ENCODE measurements at places on chromosomes 2 and 18. TPM values are rescaled to one million over a fixed set of nuclear protein-coding genes. Genes with fewer than 3 reads are reported as not detected.

DNA sequence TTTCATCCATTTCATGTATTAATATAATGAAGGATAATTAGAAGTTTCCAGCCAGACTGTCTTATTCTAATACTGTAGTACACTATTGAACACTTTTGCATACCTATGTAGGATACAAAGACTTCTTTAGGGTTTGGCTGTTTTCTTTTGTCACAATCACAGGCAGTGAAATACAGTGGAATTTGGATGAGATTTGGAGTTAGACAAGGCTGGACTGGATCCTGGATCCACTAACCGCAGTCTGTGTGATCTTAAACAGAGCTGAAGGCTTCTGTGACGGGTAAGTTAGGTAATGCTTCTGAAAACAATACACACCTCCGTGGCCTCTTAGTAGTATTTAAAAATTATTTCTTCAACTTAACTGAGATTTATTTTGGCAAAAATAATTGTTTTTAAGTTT lies 1128.6 kb upstream of the CDH2 start:
- DNase-seq: no peak

VAMP5 gene
- 2.5 TPM for total RNA-seq

GRCh38 chr2:69201259-69201658 lies 185.8 kb downstream of the GFPT1 start:
- DNase-seq: no peak

GRCh38 chr2:233745073-233745755 lies 14.9 kb upstream of the UGT1A1 start:
- no peak for DNase-seq

FEV gene
- total RNA-seq: 0.29 TPM

ZNF396 gene
- total RNA-seq: 1.8 TPM

- no peak for DNase-seq
Observed at GRCh38 chr2:36449943-36450392, 94.4 kb downstream of the CRIM1 start.

TMEM182 gene
- 7.1 TPM for total RNA-seq

- no peak for DNase-seq
Observed at GRCh38 chr2:81412681-81413080, 1108.1 kb upstream of the LRRTM1 start.

- no peak for DNase-seq
Observed at GRCh38 chr2:199631129-199631528, 173.4 kb upstream of the SATB2 start.

HNRNPLL gene
- total RNA-seq: 73.9 TPM

DNA sequence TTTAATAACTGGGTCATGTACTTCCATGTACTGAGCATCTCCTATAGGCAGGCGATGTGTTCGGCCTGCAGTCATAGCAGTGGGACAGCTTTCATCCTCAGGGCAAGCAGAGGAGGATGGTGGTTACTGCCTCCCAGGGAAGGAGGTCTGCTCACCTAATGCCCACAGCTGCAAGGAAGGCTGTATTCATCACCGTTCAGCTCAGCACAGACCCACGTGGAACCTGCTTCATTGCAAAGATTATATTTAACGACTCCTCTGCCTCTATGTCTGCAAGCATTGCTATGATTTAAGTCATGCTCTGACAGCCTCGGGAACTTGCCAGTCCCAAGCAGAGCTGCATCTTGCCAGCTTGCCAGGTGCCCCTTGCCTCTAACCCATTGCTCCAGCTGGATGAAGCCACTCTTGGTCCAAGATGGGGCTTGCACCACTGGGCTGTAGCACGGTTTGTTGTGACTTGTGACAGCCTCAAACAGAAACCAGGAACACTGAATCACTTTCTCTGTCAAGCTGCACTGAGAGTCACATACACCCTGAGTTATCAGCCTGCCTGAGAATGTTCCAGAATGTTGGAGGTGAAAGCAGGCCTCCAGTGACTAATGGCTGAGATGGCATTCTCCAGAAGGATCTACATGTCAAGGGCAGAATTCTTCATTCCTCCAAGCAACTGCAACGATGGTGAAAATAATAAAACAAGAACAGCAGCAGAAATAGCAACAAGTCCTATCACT lies 651.1 kb upstream of the ID2 start:
- DNase-seq: no peak

GPR35 gene
- total RNA-seq: 6.0 TPM

- no peak for DNase-seq
Observed at GRCh38 chr2:240112914-240113690, 23.0 kb downstream of the COPS9 start.

GRCh38 chr18:60675801-60676200 lies 303.2 kb upstream of the MC4R start:
- no peak for DNase-seq

GRCh38 chr2:65527451-65528240 lies 95.2 kb upstream of the SPRED2 start:
- DNase-seq: no peak

PCARE gene
- total RNA-seq: 0.22 TPM

- no peak for DNase-seq
Observed at GRCh38 chr2:100877555-100877954, 57.6 kb downstream of the NPAS2 start.

DNA sequence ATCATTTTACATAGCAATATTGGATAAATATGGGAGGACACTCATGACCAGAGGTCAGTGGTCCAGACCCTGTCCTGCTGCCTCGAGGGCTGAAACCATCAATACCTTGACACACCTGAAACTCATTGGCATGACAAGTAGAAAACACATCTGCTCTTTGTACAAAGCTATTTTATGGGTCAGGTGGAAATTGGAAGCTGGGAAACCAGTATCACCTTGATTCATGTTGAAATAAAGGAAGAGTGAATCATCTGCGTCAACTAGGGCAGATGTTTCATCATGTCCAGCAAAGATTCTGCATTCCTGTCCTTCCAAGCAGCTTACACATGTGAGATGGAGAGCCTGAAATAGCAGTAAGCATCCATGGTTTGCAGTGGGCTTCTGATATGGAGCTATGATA lies 80.0 kb upstream of the ERBB4 start:
- DNase-seq: no peak

- no peak for DNase-seq
Observed at GRCh38 chr18:9536354-9537152, 61.2 kb downstream of the RALBP1 start.

- DNase-seq: no peak
Observed at GRCh38 chr2:30321466-30321865, 90.1 kb downstream of the LBH start.

DNA sequence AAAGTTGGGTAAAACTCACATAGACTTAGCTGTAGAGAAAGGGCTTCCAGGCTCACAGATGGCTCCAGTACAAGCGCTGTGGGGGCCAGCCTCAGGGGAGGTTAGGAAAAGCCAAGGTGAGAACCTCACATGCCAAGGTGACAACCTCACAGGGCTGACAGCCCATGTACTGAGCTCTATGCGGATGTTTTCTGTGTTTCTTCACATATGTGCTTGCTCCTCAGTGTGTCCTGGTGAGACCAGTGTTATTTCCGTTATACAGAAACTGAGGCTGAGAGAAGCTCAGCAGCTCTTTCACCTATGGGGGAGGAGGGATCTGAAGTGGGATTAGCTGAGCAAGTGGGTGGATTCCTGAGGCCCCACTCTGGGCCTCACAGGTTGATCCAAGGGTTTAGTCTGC lies 67.3 kb downstream of the INPP4A start:
- DNase-seq: no peak

DNA sequence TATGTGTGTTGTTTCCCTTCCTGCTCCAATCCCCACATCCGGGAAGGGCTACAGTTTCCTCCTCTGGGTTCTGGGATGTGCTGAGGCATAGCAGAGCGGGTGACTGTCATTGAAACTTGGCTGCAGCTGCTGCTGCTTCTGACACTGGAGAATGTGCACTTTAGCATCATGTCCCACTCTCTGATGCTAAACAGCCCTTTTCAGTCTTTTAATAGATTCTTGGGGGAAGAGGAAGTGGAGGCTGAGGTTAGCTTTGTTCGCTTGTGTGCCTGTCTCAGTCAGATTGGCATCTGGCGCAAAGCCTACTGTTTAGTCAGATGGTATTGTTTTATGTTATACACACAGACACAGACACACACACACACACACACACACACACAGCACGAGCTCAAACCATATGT lies 136.5 kb upstream of the RND3 start:
- no peak for DNase-seq

GRCh38 chr2:213011505-213011904 lies 139.9 kb downstream of the IKZF2 start:
- DNase-seq: no peak

GRCh38 chr2:71166812-71167211 lies 36.4 kb downstream of the MPHOSPH10 start:
- DNase-seq: no peak

SERPINB3 gene
- total RNA-seq: not detected

GRCh38 chr18:76619261-76619620 lies 124.2 kb upstream of the ZNF516 start:
- DNase-seq: peak; percentile 51

DNA sequence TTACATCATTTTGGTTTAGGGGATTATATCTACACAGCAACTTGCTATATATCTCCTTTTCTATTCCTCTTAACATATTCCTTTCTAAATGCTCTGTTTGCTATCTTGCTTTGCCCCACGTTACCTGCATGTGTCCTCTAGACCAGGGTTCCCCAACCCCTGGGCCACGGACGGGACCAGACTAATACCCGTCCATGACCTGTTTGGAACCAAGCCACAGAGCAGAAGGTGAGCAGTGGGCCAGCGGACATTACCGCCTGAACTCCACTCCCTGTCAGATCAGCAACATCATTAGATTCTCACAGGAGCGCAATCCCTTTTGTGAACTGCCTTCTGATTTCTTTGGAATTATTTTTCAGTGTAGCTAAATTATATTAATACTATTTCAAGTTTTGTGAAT lies 66.7 kb downstream of the KCMF1 start:
- no peak for DNase-seq

DNA sequence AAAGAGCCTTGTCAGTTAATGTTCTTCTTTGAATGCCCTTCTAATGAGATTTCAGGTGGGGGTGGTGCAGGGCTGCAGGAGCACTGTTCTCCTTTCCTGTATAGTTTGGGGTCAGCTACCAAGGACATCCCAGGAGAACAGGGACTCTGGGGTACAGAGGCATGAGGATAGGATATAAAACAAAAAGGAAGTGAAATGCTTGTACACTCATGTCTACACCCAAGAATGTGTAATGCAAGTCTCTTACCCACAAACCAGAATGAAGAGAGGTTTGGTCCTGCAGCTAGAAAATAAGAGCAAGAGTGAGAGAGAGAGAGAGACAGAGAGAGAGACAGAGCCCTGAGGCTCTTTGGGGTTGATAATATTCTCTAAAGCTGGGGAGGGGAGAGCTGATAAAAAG lies 151.8 kb upstream of the KCTD1 start:
- DNase-seq: no peak

DNA sequence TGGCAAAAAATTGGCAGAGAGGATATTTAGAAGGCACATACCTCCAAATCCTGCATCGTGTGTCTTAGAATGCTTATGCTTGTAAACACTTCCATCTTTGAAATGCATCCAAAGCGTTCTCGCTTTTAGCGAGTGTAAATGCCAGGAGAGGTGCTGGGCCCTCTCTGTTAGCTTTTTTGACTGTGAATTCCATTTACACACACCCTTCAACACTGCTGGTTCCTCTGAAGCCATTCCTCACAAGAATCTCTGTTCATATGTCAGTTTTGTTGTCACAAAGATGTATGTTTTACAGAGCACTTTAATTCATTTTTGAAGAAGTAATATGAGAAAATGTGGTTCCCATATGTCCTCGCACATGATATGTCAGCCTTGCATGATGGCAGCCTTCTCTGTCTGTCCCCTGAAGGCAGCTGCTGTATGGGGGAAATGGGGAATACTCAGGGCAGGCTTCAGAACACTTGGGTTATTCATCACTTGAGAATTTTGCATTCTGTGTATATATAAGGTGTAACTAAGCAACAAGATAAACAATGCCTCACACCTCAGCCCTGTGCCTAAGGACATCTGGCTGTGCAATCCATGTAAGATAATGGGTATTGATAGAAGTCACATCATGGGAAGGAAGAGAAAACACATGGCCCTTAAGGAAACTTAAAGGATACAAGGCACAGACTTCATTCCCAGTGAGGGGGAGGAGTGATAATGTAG lies 52.3 kb downstream of the RAB27B start:
- no peak for DNase-seq

ST8SIA5 gene
- total RNA-seq: 0.75 TPM

DNA sequence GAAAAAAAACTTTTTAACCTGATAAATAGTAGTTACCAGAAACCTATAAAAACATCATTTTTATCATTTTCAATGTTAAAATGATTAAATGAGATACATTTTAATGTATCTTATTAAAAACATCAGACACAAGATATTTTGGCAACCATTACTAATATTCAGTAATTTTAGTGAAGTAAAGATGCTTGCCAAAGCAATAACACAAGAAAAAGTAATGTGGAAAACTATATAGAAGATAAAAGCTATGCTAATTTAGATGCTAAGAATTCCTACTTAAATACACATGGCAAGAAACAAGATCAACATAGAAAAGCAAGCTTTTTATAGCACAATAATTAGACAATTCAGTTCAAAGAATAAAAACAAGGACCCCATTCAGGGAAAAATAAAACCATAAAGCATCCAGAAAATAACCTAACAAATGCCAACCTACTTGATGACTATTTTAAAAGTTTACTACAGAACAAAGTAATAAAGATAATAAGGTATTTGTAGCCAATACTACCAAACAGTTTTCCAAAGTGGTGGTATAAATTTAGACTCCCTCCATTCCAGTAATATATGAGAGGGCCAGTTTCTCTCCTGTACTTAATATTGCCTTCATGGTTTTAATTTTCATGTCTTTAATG lies 489.5 kb downstream of the CDH2 start:
- DNase-seq: no peak

DNA sequence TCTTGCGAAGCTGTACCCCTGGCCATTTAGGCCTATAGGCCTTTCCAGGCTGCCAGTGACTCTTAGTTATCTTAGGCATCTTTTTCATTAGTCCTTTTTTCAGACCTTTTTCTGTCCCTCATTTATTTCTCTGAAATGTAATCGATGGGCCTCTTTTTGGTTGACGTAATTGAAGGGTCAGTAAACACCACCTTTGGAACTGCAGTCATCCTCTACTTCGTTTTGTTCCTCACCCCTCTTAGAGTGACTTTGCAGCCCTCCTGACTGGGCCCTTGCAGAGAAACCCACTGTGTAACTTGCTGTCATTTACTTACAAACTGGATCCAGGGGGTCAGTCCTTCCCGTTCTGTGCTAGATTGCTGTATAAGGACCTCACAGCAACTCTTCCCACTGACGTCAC lies 23.2 kb downstream of the CENPO start:
- no peak for DNase-seq

All from mesothelial cell of epicardium (in vitro differentiated cells).